ENCODE measurements at places on chromosomes 6 and 20. TPM values are rescaled to one million over a fixed set of nuclear protein-coding genes. Genes with fewer than 3 reads are reported as not detected.

Gene GGTLC1
- total RNA-seq = not detected

GRCh38 chr6:168189200-168190013 is 110.4 kb upstream of the FRMD1 start:
- DNase-seq = no peak
- H3K36me3 ChIP-seq = no peaks in the 10 kb centered on the region
- no peaks in the 10 kb centered on the region for H3K4me1 ChIP-seq
- H3K4me3 ChIP-seq = no peak overlapping the region
- no peaks in the 10 kb centered on the region for H3K27me3 ChIP-seq

DNA sequence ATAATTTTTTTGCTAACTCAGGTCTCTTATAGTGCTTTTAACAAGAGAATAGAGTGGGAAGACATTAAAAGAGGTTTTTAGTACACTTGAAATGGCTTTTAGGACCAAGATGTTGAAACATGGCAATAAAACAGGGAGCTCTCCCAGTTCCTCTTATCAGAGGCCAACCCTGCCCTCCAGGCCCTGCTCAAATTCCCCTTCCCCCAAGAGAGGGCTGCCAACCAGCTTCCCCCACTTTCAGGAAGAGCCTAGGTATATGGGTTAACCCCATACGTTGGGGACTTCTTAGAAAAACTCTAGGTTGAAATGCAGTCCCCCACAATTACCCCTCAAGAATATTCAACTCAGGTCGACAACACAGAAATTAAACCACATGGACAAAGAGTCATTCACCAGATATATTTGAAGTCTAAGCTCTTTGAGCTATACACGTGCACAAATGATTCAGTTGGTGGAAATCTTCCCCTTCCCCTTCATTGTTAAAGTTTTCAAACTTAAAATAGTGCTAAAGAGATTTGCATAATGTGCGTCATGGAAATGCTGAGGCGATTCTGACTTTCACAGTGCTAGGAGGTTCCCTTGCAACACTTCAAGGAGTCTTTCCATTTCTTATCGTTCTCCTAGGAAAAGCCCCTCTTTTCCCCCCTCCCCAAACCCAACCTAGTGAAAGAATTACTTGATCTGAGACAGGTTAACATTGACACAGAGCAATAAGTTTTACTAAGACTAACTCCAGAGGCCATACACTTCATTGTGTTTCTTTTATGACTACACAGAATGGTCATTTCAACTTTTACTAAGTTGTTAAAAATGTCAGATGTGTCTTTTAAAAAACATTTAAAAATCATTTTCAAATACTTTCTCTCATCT is 49.8 kb upstream of the ENPP5 start:
- H3K36me3 ChIP-seq = no peaks in the 10 kb centered on the region
- DNase-seq = no peak
- H3K27me3 ChIP-seq = no peaks in the 10 kb centered on the region

- peak; percentile 71 for DNase-seq
- H3K27ac ChIP-seq = no peak overlapping the region
- H3K36me3 ChIP-seq = no peaks in the 10 kb centered on the region
Observed at GRCh38 chr6:90136176-90136575, 160.5 kb downstream of the BACH2 start.

Gene C6orf120
- 46.2 TPM for total RNA-seq
